ENCODE measurements at places on chromosomes 6 and 20.

- no peak for DNase-seq
These were observed 147.8 kb downstream of the ZMYND8 start for GRCh38 chr20:47208534-47209174.

DNA sequence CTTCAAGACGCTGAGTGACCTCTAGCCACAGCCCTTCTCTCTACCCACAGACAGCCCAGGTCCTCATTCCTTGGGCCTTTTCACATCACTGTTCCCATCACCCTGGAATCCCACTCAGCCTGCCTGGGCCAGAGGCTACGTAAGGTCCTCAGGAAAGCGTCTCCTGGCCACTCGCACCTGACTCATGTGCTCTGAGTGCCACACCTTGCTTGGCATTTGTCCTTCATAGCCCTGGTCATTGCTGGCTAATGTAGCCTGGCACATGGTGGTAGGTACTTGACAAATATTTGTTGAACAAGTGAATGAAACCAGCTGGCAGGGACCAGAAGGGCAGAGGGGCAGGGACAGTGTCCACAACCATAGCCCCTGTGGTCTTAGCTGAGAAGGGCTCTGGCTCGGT lies 50.6 kb upstream of the FANCE start:
- no peak for DNase-seq

- no peak for DNase-seq
These were observed 278.9 kb downstream of the CENPW start for GRCh38 chr6:126618639-126619343.

DNA sequence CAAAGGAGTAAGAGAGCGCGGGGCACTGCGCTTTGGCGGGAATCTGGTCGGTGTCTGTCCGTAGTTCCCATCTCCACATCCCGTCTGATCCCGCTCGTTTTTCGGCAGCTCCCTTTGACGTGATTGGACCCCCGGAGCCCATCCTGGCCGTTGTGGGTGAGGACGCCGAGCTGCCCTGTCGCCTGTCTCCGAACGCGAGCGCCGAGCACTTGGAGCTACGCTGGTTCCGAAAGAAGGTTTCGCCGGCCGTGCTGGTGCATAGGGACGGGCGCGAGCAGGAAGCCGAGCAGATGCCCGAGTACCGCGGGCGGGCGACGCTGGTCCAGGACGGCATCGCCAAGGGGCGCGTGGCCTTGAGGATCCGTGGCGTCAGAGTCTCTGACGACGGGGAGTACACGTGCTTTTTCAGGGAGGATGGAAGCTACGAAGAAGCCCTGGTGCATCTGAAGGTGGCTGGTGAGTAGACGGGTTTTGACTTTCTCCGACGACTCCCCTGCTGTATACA lies 1.4 kb downstream of the BTN1A1 start:
- DNase-seq = peak; percentile 16

DNA sequence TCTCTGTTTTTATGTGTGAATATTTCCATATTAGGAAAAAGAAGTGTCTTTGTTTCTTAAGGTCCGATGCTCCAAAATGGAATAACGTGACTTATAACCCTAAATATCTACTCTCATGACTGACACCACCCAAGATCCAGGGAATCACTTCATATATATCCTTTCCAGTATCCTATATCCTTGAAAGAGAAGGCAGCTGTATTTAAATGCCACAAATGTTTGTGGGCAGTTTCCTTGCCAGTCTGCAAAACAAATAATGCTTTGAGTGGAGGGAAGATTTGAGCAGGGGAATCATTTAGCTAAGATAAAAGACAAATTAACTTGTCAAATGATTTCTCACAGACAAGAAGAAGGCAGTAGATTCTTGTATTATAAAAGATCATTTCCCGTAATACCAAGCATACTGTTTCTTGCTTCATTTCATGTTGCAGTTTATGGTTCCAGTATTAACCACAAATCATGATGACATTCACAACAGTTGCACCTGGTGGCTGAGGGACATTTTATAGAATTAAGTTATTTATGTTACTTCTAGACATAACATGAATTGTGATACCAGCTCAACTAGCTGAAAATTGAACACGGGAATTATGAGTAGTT lies 30.0 kb upstream of the FABP7 start:
- DNase-seq = peak; percentile 4

GRCh38 chr6:138001750-138002349 lies 105.4 kb downstream of the PERP start:
- DNase-seq = peak; percentile 39

GRCh38 chr6:157792671-157793070 lies 30.4 kb upstream of the SNX9 start:
- no peak for DNase-seq

DNA sequence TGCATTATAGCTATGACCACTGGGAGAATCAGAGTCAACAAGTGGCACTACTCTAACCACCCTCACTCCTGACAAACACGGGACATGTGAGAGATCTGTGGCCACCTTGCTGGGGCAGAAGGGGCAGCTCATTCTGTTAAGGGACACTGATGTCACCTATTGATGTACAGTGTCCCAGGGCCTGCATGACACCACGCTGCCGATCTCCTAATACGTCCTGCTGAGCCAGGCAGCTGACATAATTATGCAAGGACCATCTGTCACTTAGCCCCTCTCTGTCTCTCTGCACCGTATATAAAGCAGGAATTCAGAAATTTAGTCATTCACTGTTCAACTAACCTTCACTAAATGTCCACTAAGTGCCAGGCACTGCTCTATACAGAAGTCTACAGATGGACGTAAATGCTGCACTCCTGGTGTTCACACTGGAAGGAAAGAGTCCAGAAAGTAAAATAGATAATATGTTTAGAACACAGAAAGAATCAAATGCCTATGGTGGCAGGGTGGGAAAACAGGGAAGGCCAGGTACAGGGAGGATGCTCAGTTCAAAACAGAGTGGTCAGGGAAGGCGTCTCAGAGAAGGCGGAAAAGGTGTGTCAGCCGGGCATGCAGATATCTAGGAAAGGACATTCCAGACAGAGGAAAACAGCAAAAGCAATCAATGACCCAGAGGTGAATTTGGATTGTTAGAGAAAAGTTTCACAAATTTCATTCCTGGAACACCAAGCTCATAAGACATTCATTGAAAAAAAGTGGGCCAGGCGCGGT lies 173.8 kb downstream of the ZNF217 start:
- DNase-seq = no peak

- no peak for DNase-seq
These were observed 213.7 kb downstream of the SYNE1 start for GRCh38 chr6:152423216-152424103.

Measured in AG10803 (cell line).